ENCODE measurements at places on chromosomes 3 and 15. TPM values are rescaled to one million over a fixed set of nuclear protein-coding genes. Genes with fewer than 3 reads are reported as not detected.

RPP14 gene
- total RNA-seq = 8.1 TPM

CLEC3B gene
- total RNA-seq = not detected

GPR27 gene
- total RNA-seq = not detected

DNA sequence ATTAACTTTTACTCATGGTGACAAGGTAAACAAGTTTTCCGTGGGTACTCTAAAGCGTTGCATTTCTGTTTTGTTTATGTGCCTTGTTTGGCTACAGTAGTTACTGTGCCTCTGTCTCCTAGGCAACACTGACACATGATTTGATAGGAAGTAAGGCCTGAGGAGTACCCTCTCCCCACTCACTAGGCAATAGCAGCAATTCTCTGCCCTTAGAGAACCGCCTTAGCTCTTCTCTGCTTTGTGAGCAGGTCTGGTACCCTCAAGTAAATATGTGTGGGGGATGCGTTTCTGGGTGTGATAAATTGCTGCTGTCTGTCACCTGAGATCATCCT lies at the start of gene IL5RA:
Gene IL5RA (minus strand): TSS at position 76 of the 332 bp plus-strand sequence. CDS start 5,390 bp downstream, outside the sequence.
- no peak for DNase-seq

DNA sequence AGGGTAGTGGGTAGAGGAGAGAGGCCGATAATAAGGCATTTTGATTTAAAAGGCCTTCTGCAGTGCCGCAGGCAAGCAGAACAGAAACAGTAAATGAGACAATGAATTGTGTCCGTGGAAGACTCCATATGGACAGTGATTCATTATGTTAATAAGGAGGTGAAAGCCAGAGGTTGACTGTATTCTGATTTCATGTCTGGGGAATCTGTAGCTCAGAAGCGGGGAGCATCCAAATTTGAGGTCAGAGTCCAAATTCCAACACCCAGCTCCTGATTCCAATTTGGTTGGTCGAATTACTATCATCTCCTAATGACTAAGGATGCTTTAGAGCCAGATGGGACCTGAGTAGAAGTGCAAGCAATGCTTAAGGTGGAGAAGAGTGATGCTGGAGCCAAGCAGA lies 1.0 kb upstream of the TBC1D21 start:
- DNase-seq = no peak
